ENCODE measurements at places on chromosomes 5 and 9.

DNA sequence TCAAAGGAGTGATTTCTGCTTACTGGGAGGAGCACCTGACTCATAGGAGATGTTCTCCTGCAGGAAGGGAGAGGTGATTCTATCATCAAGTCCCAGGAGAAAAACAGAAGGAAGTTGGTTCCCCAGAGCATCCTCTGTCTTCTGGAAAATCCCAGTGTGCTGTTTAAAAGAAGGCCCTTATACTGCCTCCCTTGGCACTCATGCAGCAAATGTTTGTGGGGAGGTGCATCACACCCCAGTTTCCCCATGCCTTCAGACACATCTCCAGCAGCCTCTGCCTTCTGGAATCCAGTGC is 63.1 kb downstream of the PPARGC1B start:
- DNase-seq, result no peak

DNA sequence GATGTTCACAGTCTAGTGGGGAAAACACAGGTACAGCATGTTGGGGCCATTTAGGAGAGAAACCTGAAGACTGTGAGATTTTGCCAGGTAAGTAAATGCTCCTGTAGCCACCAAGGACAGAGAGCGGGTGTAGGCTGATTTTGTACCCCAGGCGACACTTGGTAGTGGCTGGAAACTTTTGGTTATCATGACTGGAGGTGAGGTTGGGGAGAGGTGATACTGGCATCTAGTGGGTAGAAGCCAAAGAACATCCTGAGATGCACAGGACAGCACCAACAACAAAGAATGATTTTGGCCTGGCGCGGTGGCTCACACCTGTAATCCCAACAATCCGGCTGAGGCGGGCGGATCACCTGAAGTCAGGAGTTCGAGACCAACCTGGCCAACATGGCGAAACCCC is 38.8 kb upstream of the PWWP2A start:
- DNase-seq, result no peak

DNA sequence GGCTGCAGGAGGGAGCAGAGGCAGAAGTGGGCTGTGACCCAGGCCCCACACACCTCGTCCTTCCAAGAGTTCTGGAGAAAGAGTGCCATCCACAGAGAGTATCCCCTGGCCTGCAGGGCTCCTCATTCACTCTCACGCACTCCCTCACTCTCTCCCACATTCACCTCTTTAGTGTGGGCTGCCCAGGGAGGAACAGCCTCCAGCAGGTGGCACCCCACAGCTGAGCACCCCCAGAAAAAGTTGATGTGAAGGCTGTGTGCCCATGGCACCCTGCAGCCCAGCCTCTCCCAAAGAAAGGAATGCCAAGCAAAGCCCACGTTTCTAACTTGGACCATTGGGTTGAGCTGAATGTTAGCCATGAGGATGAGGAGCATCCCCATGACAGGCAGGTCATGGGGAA is 4.5 kb upstream of the SHC3 start:
- DNase-seq, result no peak

DNA sequence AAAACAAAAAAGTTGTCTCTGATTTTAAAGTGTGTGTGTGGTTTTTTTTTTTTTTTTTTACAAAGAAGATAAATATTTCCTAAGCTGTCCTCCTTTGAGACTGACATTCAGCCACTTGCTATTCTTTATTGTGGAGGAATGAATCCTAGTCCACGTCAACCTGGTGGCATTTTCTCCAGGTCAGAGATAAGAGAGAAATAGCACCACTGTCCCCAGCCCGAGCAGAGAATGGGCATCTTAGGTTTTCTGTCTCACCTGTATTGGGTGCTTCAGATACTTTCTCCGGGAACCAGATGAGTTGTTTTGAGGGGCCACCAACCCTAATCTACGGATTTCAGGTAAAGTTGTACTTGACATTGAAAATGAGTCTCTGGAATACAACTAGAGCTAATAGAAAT is 1.4 kb downstream of the ITGA2 start:
- no peak for DNase-seq

- DNase-seq, result no peak
These were observed 409.3 kb upstream of the SLC24A2 start for GRCh38 chr9:20197976-20198685.

DNA sequence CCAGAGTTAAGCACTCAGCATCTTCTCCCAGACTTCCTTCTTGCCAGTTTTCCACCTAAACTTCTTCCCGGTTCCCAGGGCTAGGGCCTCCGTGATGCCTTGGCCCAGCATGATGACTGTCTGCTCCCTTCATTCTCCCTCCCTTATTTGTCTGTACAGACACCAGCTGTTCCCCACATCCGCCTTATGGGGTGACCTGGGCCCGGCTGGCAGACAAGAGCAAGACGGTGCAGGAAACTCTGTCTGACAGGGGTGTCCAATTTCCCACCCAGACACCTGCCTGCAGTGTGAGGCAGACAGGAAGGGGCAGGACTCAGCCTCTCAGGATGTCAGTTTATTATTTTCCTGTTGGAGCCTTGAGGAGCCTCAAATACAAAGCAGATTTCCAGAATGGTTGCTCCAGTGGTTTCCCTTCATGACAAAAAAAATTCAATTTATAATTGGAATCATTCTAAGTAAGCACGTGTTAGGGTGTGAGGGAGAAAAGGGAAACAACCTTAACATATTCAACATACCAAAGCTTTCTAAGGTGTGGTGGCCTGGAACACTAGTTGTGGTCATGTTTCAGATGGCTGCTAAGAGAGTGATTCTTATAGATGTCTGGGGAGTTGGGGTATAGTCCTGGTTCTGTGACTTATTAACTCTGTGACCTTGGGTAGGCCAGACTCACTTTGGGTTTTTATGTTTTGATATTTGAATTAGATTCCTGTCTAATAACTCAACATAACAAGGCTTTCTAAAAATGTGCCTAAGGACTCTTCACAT is 234.5 kb downstream of the PAPPA start:
- DNase-seq, result no peak

DNA sequence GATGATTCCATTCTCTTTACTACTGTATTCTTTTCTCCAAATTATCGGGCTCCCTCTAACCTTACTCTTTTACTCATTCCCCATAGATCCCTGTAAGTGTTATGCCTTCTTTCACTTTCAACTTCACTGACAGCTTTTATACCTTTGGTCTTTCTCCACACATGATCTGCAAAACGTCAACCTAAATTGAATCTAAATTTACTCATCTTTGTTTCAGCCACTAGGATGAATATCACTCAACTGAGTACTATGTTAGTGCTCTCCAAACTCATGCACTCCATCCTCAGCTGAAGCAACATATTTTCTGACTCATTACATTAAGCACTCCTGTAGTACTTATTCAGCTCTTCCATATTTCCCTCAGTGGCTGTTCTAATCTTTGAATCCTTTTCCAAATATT is 133.4 kb downstream of the ADAMTS19 start:
- no peak for DNase-seq

GRCh38 chr5:143665866-143666265 is 146.1 kb upstream of the HMHB1 start:
- no peak for DNase-seq

GRCh38 chr9:132609829-132610228 is 27.4 kb downstream of the BARHL1 start:
- no peak for DNase-seq

DNA sequence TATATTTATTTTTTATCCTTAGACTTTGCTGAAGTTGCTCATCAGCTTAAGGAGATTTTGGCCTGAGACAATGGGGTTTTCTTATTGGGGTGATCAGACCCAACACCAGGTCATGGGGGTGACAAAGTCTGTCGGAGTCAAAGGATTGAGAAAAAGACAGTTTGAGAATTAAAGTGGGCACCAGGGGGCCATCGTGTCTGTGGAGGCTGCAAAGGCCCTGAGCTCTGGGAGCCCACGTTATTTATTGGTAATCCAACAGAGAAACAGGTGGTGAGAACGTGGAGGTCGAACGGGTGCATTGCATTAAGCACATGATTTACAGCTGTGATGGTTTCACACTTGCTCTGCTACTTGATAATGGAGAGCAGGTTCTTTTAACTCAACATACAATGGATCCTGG is 102.5 kb upstream of the CDH10 start:
- DNase-seq, result no peak

DNA sequence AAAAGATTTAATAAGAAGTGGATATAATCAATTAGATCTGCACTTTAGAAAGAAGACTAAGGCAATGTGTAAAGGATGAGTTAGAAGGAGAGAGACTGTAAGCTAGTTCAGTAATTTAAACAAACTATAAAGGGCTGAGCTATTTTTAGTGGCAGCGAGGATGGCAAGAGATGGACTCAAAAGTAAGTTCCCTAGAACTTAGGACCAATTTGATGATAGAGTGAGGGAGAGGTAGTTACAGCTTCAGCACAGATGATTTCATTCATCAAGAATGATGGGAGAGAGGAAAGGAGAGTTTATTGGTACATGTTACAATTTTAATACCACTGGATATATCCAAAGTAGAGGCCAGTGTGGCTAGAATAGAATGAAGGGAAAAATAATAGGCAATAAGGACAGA is 19.1 kb downstream of the NADK2 start:
- no peak for DNase-seq

DNA sequence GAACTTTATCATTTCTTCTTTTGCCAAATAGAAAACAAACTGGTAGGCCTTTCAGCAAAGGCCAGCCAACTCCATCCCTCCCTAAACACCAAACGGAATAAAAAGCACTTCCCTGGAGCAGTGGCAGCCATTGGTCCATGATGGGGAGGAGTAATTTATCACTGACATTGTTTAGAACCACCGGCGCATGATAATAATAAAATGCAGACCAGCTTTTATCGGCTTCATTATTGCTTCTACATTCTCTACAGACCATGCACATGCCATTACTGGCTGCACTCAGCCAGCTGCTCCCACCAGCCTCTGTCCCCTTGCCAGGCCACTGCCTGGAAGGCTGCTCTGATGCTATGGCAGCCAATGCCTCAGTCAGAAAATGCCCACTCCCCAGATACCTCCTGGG is 45.9 kb downstream of the ABCA1 start:
- DNase-seq, result no peak

DNA sequence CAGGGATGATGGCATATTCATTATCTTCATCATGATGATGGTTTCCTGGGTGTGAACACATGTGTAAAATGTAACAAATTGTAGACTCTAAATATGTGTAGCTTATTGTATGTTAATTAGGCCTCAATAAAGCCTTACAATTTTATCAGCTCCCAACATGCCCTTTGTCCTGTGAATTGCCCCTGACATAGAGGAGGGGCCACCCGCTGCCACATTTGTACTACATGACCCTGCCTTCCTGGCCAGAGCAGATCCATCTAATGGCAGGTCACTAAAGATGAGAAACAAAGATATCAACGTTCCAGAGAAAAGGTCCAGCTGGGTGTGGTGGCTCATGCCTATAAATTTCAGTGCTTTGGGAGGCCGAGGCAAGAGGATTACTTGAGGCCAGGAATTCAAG is 117.2 kb downstream of the CAAP1 start:
- no peak for DNase-seq

GRCh38 chr9:6133346-6134063 is 82.1 kb upstream of the IL33 start:
- no peak for DNase-seq

- DNase-seq, result no peak
These were observed 29.9 kb downstream of the AP3B1 start for GRCh38 chr5:78264600-78264999.

GRCh38 chr5:117892360-117892759 is 1096.0 kb downstream of the DTWD2 start:
- no peak for DNase-seq

- no peak for DNase-seq
These were observed 141.5 kb downstream of the TSSK1B start for GRCh38 chr5:113293068-113293974.

DNA sequence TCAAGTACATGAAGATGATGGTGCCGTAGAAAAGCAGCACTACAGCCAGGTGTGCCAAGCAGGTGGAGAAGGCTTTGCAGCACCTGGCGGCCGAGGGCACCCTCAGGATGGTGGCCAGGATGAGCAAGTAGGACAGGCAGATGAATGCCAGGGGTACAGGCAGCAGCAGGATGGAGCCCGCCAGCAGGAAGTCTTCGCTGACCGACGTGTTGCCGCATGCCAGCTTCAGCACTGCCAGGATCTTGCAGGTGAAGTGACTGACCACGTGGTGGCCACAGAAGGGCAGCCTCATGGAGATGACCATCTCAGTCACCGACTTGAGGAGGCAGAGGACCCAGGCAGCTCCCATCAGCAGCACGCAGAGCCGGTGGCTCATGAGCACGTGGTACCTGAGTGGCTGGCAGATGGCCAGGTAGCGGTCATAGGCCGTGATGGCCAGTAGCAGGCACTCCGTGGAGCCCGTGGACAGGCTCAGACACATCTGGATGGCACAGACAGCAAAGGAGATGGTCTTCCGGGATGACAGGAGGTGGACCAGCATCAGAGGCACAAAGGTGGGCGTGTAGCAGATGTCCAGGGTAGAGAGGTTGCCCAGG is 482 bp downstream of the OR13J1 start:
- DNase-seq, result no peak

DNA sequence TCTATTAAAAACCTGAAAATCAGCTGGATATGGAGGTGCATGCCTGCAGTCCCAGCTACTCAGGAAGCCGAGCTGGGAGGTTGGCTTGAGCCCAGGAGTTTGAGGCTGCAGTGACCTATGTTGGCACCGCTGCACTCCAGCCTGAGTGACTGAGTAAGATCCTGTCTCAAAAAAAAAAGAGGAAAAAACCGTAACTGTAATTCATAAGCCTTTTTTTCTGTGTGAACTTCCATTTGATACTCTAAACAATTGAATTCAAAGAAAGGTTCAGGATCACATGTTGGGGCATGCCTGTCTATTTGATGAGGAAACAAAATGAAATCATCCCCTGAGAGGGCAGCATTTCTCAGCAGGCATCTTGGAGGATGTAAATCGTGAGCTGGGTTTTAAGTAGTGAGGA is 38.8 kb downstream of the ITGA2 start:
- DNase-seq, result no peak

GRCh38 chr5:170974461-170974860 is 112.6 kb downstream of the RANBP17 start:
- DNase-seq, result no peak

DNA sequence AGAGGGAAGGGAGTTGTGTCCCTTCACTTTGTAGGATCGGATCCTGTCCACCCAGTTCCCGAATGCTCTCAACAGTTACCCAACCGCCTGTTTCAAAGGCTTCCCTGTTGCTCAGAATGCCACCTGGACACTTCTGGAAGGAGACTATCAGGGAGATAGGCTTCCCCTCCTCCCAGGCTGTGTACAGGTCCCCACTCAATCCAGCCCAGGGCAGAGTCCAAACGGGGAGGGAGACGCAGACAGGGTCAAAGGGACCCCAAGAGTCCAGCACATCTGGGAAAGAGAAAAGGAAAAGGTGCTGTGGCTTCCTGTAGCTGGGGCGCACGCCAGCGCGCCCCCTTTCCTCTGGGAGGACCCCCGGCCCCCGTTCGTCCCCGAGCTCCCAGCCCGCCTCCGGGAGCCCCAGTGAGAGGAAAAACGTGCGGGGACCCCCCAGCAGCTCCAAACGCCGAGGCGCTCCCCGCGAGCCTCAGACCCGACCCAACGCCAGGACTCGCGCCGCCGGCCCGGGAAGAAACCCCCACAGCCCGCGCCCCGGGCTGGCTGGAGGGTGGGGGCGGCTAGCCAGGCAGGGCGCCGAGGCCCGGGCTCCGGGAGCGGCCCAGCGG is 640 bp downstream of the SURF4 start:
- DNase-seq, result no peak
